A549 treated with dexamethasone at 1 μM for 4 hours (cell line): ENCODE measurements at places on chromosomes 6 and 20. TPM values are rescaled to one million over a fixed set of nuclear protein-coding genes. Genes with fewer than 3 reads are reported as not detected.

Gene PXDC1
- 16.2 to 21.3 TPM (median 17.6 TPM) in 5 replicates for total RNA-seq

Gene ERVFRD-1
- total RNA-seq = not detected in 5 replicates

Gene PTCHD4
- 0.02 to 0.06 TPM (median 0.04 TPM) in 4 of 5 replicates, not detected in the other for total RNA-seq

Gene SLC13A3
- total RNA-seq = 0.03 to 0.17 TPM (median 0.07 TPM) in 3 of 5 replicates, not detected in the others

Gene LPIN3
- total RNA-seq = 8.1 to 19.2 TPM (median 13.6 TPM) in 5 replicates

Gene SPTLC3
- 0.01 to 0.12 TPM (median 0.06 TPM) in 4 of 5 replicates, not detected in the other for total RNA-seq

Gene OR2H1
- not detected in 5 replicates for total RNA-seq

Gene GSTA1
- 0.11 TPM in 1 of 5 replicates, not detected in the others for total RNA-seq

Gene KIAA0408
- total RNA-seq = 5.6 to 6.8 TPM (median 6.6 TPM) in 5 replicates
